SK-N-MC (cell line): ENCODE measurements at places on chromosomes 3 and 15.

- DNase-seq, result no peak
These were observed 28.0 kb downstream of the MB21D2 start for GRCh38 chr3:192889679-192890078.

GRCh38 chr15:51075826-51076523 lies 18.7 kb downstream of the TNFAIP8L3 start:
- DNase-seq, result no peak

- no peak for DNase-seq
These were observed 45.6 kb downstream of the LRTM1 start for GRCh38 chr3:54882129-54882833.

- DNase-seq, result no peak
These were observed 30.9 kb upstream of the TLE3 start for GRCh38 chr15:70128414-70129140.

- DNase-seq, result peak; percentile 35
These were observed 5.6 kb upstream of the PYDC2 start for GRCh38 chr3:191455257-191455952.

- no peak for DNase-seq
These were observed 65.0 kb downstream of the CEMIP start for GRCh38 chr15:80844011-80844732.

DNA sequence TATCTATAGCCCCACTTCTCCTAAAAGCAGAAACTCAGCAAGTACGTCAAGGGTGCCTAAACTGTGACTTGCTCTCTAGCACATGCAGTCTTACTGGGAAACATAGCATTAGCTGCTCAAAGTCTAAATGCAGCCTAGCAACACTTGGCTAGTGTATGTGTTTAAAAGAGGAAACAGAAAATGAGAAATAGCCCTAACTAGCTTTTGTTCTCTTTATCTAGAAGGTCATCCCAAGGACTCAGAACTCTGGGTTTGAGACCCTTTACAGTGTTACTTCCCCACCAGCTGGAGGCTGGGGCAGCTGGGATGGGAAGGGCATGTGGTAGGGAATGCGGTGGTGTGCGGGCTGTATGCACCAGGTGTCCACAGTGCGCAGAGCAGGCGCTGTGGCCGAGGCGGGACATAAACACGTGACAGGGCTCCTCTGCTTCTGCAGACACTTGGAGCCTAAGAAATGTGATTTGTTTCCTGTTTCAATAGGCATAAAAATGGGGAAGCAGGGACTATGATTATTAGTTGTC lies 13.3 kb downstream of the ETV5 start:
- no peak for DNase-seq

DNA sequence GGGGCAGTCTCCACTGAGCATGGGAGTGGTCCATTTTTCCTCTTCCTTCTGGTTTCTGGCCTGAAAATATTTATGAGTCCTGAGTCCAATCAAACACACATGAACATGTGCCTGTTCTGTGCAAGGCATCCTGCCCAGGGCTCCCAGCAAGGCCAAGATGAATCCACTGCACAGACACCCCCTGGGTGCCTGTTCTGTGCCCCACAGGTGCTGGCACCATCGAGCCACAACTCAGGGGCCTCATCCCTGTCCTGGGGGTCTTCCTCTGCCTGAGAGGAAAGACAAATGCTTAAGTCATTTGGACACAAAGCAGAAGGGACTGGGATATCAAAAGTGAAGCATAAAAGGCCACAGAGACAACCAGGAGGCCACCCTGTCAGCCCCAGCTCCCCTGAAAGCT lies 87.4 kb upstream of the IQSEC1 start:
- DNase-seq, result no peak

GRCh38 chr3:28150465-28151206 lies 90.8 kb upstream of the CMC1 start:
- no peak for DNase-seq

DNA sequence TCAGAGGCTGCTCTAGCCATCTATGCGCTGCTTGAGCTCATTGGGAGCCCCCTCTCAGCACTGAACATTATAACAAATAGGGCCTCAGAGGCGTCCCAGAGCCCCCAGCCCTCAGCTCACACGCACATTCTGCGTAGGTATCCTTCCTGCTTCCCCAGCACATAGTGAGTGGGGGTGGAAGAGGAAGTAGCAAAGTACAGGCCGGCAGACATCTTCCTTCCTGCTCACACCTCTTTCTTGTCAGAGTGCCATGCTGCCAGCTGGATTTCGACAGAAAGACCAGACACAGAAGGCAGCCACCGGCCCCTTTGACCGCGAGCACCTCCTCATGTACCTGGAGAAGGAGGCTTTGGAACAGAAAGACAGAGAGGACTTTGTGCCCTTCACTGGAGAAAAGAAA lies 16.6 kb downstream of the TMOD2 start:
- DNase-seq, result no peak

DNA sequence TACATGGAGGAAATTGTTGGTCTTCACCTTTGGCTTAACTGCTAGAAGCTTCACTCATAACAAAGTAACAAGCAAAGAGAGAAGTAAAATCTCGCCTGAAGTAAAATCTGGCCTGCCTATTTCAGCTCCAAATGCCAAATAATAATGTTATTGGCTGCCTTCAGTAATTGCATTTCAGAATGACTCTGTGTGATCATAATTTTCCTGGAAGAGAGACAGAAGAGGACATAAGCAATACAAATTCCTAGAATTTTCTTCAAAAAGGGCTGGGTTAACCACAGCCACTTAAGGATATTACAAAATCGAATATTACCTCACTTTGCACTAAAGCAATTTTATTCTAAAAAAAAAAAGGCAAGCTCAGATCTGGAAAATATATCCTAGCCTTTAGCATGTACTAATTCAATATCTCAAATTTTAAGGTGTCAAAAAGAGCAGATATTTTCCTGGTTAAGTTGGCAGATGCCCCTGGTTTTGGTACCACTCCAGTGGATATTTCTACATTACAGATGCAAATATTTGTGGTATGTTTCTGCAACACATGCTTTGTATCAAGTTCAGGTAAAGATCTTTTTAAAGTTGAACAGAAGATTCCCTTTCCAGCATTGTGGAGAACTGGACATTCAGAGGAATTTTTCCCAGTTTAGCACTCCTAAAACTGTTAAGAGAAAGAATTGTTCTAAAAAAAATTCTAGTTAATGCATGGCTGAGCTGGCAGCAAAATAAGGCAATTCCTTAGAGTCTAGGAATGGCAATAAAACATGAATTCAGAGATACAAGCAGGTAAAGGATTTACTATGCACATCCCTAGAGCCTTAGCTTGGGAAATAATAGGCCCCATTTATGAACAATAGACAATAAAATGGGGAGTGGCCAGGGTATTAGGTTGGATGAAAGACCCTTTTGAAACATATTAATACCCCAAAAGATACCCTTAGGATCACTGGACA lies 116.7 kb downstream of the STAC start:
- DNase-seq, result no peak

- no peak for DNase-seq
These were observed 18.3 kb downstream of the P2RY1 start for GRCh38 chr3:152853196-152853595.

GRCh38 chr3:13550423-13550690 lies 1.4 kb downstream of the FBLN2 start:
- no peak for DNase-seq

GRCh38 chr3:188906236-188906635 lies 265.5 kb upstream of the TPRG1 start:
- no peak for DNase-seq

DNA sequence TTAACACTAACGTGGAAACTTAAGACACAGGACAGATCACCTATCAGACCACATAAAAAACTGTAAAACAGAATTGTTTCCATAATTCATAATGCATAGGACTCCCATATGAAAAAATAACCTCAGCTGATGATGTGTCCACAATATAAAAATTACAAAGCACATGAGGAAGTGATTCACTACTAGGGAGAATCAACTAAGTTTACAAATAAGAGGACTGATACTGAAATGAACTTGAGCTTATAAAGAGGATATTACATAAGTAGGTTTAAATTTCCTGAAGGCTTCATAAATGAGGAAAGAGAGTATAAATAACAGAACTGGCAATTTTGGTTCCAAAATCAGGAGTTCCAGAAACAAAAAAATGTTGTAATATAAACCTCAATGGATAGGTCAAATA lies 111.9 kb downstream of the SAMMSON start:
- DNase-seq, result no peak

GRCh38 chr15:91559066-91559465 lies 294.4 kb upstream of the SLCO3A1 start:
- DNase-seq, result no peak

GRCh38 chr3:172024679-172025078 lies 14.7 kb upstream of the FNDC3B start:
- no peak for DNase-seq

DNA sequence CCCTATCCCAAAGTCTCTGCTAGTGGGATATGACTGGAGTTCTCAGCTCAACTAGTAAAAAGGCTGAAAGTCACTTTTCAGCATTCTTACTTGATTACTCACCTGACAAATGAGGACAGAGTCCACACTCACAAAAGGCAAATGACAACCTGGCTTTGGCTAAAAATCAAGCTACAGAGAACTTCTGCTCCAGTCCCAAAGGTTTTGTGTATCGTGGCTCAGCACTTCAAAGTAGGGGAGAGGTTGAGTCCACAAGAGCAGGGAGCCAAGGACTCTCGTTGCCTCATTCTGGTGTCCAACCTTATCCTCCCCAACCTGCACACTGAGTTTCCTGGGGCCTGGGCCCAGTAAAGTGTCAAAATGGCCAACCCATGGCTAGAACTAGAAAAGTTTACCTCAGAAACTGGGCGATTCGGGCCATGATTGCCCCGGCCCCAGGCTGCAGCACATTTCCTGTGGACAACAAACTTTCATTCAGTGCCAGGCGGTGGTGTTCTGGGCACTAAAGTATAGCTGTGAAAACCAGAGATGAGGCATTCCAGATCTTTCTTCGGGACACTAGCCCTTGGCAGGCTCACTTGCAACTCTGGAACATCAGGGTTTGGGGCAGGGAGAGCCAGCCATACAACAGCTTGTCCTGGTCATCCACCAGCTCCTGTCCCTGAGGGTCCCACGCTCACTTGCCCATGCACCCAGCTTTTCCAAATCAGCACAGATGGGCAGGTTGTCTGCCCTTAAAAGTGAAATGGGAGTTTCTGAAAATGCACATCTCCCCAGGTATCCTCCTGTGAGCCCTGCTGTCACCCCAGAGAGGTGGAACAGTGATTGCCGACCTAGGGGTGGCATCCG lies 3.1 kb downstream of the ACAA1 start:
- DNase-seq, result no peak

DNA sequence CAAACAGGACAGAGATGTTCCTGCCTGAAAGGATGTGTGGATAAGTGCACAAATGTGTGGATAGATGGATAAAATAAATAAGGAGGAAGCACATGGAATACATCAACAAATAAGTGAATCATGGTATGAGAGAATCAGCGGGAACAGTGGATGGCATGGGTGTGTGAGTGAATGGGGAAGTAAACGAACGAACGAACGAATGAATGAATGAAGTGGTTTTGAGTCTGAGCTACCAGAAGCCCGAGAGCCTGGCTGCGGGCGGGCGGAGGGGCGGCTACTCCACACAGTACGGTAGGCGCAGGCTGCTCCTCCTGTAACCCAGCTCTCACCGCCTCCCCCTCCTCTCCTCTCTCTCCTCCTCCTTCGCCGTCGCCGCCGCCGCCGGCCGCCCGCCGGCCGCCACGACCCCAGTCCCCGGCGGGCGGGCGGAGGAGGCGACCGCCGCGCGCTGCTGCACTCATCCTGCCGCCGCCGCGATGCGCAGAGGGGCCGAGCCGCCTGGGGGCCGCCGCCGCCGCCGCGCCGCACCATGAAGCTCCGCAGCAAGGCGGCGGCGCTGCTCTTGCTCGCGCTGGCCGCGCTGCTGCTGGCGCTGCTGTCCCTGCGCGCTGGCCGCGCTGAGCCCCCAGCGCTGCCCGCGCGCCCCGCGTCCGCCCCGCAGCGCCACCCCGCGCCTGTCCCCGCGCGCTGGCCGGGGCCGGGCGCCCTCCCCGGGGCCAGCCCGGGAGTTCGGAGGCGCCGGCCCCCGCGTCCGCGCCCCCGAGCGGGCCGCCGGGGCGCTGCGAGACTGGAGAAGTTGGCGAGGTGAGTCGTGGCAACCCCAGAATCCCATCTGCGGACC lies at the start of gene GXYLT2:
TSS of gene GXYLT2 (plus strand) at position 342 of the 841 bp plus-strand sequence. CDS start at position 530, 188 bp downstream.
- no peak for DNase-seq

GRCh38 chr3:186318135-186318534 lies 43.9 kb downstream of the DGKG start:
- no peak for DNase-seq

GRCh38 chr3:13879102-13879945 lies 547 bp downstream of the WNT7A start:
- no peak for DNase-seq

DNA sequence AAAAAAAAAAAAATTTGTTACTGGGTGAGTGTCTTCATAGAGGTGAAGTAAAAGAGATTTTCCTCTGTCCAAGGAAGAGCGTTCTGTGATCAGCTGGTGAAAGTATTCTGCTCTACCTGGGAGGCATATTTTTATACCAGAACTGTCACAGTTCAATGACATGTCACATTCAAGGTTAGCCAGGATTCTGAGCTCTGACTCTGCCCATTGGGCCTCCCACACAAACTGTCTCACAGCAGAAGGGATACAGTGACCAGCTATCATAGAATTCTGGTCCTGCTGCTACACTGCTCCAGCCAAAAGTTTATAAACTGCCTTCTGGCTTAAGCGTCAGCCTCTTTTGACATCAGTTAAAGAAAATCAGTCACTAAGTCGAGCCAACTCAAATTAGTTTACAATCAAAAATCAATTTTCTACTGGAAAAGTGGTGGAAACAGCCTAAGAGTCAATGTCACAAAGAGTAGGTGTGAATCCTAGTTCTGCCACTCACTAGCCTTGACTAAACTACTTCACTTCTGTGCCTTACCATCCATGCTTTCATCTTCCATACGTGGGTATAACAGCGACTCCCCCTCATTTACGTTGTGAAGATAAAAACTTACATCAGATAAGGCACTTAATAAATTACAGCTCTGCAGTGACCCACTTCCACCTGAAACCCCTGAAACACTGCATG lies 52.7 kb upstream of the DCUN1D1 start:
- no peak for DNase-seq

DNA sequence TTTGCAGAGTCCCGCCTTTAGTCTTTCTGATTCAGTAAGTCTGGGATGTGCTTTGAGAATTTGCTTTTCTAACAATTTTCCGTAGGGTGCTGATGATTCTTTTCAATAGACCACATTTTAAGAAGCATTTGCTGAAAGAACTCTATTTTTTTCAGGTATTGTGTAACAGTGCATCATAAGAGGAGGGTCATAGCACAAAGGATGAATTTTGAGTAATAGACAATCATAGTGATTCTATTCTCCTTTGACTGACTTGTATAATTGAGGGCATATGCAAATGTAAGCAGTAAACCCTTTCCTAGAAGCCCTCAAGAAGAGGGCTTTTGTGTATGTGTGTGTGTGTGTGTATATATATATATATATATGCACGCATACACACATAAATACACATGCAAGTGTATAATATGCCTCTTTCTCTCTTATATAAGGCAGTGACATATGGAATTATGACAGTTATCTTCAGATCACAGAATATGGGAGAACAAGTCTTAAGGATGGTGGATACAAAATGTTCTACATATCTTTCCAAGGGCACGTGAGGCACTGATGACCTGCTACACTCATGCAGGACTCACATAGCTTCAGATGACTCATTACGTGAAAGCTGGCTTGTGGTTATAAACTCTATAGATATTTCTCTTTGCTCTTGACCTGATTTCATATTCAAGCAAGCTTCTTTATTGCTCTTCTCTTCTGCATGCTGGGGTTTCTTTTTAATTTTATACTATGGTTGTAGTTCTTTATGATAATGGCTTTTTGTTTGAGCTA lies 6.5 kb upstream of the PLSCR1 start:
- no peak for DNase-seq
